ENCODE measurements at places on chromosomes 16 and 17.

- DNase-seq = no peak
Observed at GRCh38 chr17:81813371-81813684, 9.4 kb downstream of the GCGR start.

GRCh38 chr16:81740169-81740568 is 38.9 kb upstream of the PLCG2 start:
- no peak for DNase-seq

- no peak for DNase-seq
Observed at GRCh38 chr16:48444574-48444973, 59.4 kb upstream of the SIAH1 start.

- no peak for DNase-seq
Observed at GRCh38 chr17:39243155-39243554, 17.4 kb upstream of the STAC2 start.

DNA sequence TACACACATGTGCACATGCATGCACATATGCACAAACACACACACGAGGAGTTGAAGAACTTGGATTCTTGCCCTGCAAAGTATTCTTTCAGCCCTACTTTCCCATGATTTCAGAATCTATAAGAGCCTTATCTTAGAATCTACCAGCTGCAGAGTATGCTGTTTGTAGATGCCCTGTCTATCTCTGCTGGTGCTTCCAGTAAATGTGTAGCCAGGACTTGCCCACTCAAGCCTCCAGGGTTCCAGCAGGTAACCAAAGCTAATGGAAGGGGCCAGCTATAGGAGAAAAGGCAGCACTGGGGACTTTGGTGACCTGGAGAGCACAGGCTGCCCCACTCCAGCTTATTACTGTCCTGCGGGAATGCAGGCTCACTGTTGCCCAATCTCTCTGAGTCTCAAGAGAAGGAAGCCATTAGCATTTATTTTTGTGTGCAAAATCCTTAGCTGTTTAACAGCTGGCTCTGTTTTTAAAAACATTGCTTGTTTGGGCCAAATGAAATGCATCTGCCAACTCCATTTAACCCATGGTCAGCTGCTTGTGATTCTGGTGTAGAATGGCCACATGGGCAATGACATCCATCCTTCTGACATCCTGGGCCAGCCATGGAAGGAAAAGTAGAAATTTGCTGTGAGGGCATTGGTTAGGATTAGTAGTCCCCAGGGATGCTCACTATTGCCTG is 28.6 kb upstream of the XYLT1 start:
- DNase-seq = no peak

- DNase-seq = peak; percentile 83
Observed at GRCh38 chr17:29591146-29591736, 1.7 kb upstream of the ANKRD13B start.

GRCh38 chr16:9578459-9578858 is 487.0 kb downstream of the HAPSTR1 start:
- no peak for DNase-seq

DNA sequence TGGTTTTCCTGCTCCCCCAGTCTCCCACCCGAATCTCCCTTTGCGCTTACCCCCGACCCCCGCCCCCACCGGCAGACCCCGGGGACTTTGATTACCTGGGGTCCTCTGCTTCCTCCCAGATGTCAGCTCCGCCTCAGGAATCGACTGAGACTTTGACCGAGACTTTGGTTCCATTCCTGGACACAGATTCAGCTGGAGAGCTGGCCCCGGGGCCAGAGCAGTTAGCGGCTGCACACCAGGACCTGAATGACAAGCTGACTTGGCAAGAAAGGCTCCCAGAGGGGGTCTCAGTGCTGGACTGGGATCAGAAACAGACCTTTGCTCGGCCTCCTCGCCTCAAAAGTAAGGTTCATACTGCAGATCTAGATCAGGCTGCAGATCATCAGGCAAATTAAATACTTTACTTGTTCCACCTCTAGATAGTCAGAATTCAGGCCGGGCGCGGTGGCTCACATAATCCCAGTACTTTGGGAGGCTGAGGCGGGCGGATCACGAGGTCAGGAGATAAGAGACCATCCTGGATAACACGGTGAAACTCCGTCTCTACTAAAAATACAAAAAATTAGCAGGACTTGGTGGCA is 60.3 kb upstream of the FBXO47 start:
- peak; percentile 80 for DNase-seq

DNA sequence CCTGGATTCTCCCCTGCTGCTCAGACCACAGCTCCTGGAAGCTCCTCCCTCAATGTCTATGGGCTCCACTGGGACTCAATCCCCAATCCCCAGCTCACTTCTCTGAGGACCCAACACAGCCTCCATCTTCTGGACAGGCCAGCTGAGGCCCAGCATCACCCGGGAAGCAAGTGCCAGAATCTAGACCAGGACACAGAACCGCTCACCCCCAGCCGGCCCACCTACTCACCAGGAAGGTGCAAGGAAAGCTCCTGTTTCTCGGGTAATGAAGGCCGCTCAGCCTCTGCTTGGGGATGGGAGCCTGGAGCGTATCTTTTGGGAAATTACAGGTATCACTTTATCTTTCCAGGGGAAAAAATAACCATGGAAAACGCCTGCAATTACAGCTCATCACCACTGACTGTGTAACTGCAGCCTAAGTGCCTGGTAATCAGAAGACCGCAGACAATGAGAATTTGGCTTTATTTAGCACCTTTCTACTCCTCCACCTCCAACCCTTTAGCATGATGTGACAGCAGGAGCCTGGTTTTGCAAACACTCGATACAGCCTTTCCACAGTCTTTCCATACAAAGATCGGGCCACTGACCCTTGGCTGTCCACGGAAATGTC is 49.6 kb upstream of the RPL38 start:
- DNase-seq = no peak

GRCh38 chr17:66633317-66633965 is 201.5 kb upstream of the CACNG5 start:
- no peak for DNase-seq

GRCh38 chr16:51888016-51888415 is 658.9 kb downstream of the TOX3 start:
- DNase-seq = no peak

- no peak for DNase-seq
Observed at GRCh38 chr17:58757162-58757613, 1.5 kb downstream of the PPM1E start.

DNA sequence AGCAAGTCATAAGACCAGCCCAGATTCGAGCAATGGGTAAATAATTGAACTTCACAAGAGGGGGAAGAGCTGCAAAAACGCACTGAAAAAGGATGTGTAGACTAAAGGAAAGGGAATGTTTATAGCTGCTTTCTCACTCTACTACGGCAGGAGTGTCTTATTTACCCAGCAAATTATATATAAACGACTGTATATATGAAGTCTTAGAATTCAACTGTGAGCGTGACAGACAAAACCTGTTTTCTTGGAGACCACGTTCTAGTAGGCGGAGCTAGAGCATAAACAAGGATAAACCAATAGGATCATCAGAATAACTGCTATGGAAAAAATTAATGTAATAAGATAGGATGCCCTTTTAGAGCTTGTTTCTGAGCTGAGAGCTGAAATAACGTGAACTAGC is 394.6 kb upstream of the MON1B start:
- DNase-seq = no peak

DNA sequence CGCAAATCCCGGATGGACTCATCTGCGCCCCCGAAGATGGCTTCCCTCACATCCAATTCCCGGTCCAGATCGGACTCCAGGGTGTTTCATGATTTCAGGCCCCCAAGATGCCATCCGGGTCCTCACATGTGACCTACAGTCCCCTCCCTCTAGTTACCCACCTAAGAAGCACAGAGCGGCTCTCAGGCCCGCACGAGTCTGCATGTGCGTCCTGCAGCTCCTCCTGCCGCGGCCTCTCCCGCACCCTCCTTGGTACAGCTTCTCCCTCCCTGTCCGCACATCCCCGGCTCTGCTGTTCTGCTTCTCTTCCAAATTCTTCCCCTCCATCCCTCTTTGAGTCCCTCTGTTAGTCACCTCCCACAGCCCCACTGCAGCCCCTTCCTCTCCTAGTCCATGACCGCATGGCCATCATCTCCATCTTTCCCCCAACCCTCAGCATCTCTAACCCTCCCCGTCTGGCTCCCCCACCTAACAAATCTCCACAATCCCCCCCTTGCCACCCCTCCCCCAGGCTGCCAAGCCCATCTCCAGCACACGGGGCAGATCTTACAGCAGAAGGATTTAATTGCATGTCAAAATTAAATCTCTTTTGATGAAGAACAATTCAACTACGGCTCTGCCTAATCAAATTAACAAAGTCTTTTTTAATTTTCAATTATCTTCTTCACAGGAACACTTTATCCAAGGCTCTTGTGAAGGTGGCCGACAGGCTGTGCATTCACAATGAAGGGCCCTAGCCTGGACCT is 231.0 kb downstream of the RBFOX3 start:
- DNase-seq = no peak

GRCh38 chr16:24990803-24991202 is 24.4 kb downstream of the ARHGAP17 start:
- no peak for DNase-seq

- DNase-seq = no peak
Observed at GRCh38 chr17:64328036-64328858, 62.4 kb downstream of the PECAM1 start.

DNA sequence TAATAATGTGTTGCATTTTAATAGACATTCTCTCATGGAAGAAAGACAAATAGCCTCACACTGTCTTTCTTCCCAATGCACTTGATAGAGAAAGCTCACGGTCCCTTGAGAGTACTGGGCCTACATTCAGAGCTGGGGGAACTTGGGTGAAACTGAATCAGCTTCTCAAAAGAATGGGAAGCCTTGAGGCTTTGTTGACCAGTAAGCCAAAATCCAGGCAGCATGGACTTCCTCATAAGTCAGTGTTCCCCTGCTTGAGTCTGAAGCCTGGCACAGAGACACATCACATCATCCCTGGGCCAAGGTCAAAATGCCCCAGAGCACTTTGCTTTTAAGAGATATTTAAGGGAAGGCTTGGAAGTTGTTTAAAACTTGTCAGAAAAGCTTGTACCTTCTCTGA is 302.2 kb upstream of the SALL1 start:
- no peak for DNase-seq

GRCh38 chr16:2528161-2529060 is 2.8 kb downstream of the CEMP1 start:
- DNase-seq = no peak

GRCh38 chr16:86052115-86052670 is 153.2 kb downstream of the IRF8 start:
- peak; percentile 8 for DNase-seq

DNA sequence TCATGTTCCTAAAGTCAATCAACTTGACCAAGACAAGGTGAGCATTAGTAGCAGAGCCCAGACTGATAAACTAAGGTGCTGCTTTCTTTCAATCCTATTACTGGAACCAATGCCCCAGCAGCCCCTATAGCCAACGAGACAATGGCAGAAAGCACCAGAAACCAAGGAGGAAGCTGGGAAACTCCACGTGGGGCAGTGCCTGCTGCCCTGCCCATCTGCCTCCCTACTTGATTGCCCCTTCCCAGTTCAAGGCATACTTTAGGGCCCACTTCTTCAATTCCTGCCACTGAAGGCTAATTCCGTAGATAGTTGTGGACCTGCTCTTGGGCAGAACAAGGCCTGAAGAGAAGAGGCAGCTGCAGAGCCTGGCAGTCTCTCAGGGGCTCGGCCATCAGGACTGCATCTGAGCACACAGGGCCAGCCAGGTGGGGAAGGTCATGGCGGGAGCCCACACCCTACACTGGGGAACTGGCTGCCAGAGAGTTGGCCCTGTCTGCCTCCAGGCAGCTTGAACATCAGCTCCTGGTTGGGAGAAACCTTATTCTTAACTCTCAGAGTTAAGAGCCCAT is 30.9 kb downstream of the WSB1 start:
- DNase-seq = no peak

- DNase-seq = no peak
Observed at GRCh38 chr16:57564571-57565270, 22.3 kb downstream of the ADGRG5 start.

DNA sequence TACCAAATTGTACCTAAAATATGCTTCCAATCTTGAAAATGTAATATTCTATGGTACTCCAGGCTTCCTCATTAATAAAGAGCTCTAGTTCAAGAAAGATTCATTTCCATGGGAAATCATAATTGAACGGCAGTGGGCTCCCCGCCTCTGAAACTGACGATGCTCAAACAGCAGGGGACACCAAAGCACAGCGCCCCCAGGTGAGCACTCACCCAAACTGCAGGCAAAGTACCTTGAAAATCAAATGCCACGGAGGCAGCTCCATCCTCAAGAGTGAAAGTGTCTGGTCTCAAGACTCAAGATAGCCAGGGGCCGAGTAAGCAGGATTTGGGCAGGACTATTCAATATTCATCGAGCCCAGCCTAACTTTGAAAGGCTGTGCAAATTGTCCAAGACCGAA is 217.4 kb upstream of the TNRC6C start:
- DNase-seq = no peak

GRCh38 chr16:52634104-52634503 is 87.2 kb upstream of the TOX3 start:
- no peak for DNase-seq

DNA sequence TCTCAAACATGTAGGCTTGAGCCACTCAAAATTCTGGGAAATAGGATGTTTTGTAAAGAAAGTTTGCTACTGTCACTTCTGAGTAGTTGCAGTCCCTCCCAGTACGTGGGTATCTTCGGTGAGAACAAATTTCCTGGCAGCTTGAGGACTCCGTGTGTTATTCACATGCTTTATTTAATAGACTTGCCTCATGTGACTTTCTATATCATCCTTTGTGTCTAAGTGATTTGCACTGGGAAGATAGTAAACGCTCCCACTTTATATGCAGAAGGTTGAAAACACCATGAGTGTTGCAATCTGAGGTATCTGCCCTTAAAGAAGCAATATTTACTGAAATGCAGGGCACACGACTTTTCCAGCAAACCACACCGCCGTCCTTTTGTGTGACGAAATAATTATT is 643.7 kb downstream of the MAF start:
- DNase-seq = no peak

- DNase-seq = no peak
Observed at GRCh38 chr16:66517586-66518263, 32.2 kb downstream of the TK2 start.

- DNase-seq = no peak
Observed at GRCh38 chr16:56409195-56409594, 16.1 kb downstream of the AMFR start.

- no peak for DNase-seq
Observed at GRCh38 chr16:46903255-46903905, 19.2 kb downstream of the GPT2 start.

- DNase-seq = no peak
Observed at GRCh38 chr16:86878236-86879080, 300.1 kb downstream of the FOXL1 start.

- DNase-seq = no peak
Observed at GRCh38 chr17:16912021-16912962, 59.6 kb downstream of the TNFRSF13B start.

DNA sequence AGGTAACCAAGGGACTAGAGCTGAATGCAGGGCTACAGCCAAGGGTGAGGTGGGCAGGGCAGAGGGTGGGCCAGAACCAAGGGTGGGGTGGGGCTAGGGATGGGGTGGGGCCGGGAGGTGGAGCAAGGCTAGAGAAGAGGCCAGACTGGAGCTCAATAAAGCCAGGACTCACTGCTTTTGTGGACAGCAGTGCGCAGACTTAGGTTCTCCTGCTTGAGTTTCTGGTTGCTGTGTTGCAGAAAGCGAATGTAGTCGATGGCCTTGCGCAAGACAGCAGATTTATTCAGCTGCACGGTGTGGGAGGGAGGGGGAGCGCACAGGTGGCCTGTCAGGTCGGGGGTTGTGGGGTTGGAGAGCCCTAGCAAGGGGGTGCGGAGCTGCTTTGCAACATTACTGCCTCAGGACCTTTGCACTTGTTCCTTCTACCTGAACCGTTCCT is 18.7 kb downstream of the SREBF1 start:
- no peak for DNase-seq
